ENCODE measurements at places on chromosomes 16 and 17.
A peak's percentile ranks its signal among the peaks of the same experiment; 100 is the strongest.

- DNase-seq: no peak
Measured at GRCh38 chr16:56836410-56837230, 28.4 kb upstream of the SLC12A3 start.

DNA sequence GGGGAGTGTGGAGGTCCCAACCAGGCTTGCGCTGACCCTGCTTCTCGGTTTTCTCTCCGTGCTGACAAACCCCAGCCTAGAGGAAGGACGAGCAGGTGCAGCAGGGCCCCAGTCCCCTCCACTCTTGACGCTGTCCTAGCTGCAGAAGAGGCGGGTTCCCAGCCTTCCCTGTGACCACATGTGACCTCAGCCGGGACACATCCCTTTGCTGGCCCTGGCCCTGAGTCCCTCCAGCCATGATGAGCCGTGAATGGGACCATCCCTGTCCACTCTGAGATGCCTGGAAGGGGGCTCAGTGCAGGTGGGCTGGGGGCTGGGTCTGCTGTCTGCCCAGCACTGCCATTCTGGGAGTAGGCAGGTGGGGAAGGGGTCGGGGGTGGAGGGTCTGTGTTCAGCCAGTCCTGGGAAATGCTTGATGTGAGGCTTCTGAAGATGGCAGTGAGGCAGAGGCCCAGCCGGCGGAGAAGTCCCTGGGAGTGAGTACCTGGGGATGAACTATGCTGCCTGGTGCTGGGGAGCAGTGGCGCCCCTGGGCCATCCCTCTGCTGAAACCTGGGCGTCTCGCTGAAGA, 1.9 kb upstream of the TUBB3 start:
- no peak for DNase-seq

DNA sequence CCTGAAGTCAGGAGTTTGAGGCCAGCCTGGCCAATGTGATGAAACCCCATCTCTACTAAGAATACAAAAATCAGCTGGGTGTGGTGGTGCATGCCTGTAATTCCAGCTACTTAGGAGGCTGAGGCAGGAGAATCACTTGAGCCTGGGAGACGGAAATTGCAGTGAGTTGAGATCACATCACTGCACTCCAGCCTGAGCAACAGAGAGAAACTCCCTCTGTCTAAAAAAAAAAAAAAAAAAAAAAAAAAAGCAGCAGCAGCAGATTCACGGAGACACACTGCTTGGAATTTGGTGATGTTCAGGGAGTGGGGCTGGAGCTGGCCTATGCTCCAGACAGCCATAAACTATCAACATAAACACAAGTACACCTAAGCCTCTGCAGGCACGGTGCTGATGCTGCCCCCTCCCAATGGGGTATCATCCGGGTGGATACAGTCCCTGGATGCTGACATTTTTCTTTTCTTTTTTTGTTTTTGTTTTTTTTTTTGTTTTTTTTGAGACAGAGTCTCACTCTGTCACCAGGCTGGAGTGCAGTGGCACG, 39.6 kb upstream of the RHOT1 start:
- peak; percentile 32 for DNase-seq

DNA sequence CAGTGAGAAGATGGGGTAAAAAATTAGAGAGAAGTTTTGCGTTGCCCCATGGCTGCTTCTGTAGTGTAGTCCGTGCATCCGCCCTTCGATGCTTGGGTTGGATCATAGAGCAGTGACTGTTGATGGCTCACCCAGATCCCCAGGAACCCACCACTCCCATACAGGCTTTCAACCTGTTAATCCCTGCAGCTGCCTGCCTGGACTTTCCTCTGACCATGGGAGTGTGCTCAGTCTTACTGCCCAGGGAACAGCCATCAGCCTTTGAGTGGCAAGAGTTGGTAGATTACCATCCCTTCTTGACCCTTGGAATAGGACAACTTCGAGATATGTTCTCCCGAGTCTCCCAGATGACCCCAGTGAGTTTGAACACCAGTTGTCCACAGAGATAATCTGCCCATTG, 299.5 kb upstream of the HSBP1 start:
- no peak for DNase-seq

GRCh38 chr17:60502145-60502544, 23.9 kb downstream of the APPBP2 start:
- no peak for DNase-seq

DNA sequence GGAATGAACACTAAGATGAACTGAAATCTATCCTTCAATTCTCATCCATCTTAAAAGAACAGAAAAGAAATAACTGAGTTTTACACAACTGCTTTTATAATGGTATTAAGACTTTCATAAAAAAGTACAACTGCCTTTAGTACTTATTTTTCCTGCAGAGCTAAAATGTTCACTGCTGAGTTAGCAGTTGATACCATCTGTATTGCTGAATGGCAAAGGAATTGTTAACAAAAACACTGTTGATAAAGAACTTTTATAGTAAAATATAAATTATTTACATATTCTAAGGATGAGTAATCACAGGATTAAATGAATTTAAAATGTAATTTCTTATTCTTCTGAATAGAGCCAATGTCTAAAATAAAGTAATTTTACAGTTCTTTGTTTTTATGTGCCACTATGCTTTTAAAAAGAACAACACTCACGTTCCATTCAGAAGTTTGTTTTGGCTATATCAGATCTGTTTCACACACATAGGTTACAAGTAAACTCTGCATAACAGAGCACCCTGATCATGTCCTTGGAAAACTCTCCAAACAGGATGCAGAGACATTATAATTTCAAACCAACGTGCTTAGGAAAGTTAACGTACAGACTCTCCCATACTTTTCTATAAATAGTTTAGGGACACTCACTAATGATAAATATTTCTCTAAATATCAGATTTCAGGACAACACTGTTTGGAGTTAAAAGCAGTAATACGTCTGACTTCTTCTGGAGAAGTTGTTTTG, 151.1 kb downstream of the ITFG1 start:
- no peak for DNase-seq

DNA sequence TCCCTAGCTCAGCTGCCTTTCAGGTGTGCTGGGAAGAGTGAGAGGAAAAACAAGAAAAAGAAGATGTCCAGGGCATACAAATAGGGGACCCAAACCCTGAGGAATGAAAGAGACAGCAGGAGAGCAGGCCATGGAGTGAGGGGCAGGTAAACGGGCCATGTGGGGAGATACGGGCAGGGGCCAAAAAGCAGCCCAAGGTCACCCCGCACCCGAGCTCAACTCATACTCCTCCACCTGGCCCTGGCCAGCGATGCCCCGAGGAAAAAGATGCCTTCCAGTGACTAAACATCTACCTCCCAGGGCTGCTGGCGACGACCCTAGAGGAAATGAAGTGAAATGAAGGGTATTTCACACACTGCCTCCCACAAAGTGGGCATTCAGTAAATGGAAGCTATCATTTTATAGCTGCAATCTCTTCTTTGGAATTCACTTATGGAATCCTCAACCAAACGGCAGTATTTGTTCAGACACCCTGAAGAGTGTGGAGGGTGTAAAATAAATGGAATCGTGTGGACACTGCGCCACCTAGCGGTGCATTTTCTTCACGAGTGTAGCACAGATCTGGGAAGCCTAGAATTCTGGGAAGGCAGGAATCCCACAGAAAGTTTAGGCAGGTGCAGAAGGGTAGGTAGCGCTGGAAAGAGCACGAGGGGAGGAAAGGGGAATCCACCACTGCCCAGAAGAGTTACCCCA, 14.9 kb downstream of the ELAC2 start:
- DNase-seq: no peak

- DNase-seq: no peak
Measured at GRCh38 chr17:11705111-11705510, 106.8 kb downstream of the DNAH9 start.

DNA sequence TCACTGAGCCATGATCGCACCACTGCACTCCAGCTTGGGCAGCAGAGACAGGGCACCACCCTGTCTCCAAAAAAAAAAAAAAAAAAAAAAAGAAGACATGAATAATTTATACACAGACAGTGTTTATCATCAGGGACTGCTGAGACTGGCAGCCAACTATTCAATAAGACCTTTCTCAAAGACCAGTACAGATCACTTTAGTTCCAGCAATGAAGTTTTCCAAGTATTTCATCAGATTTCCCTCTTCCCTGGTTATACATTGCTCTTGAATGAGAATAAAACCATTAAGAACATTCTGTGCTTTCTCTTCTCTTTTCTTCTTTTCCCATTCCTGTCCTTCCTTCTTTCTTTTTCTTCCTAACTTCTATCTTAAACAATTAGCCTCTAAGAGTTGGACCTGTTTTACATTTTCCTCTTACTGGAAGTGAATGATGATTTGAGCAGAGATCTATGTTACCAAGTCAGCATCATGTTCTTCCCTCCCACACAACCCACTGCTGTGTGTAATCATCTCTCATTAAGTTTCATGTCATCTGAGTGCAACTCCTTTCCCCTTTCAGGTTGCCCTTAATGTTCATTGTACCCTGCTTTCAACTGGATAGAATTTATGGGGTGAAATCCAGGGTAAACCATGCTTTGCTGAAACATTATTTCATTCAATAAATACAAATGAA, 35.9 kb upstream of the SMIM36 start:
- DNase-seq: no peak

- DNase-seq: no peak
Measured at GRCh38 chr16:70709457-70709856, 23.6 kb upstream of the MTSS2 start.

GRCh38 chr17:34365340-34365739, 2.3 kb upstream of the CCL1 start:
- DNase-seq: no peak

GRCh38 chr17:4750606-4751005, 10.9 kb upstream of the CXCL16 start:
- no peak for DNase-seq

- no peak for DNase-seq
Measured at GRCh38 chr17:21282231-21282630, 2.3 kb upstream of the MAP2K3 start.

DNA sequence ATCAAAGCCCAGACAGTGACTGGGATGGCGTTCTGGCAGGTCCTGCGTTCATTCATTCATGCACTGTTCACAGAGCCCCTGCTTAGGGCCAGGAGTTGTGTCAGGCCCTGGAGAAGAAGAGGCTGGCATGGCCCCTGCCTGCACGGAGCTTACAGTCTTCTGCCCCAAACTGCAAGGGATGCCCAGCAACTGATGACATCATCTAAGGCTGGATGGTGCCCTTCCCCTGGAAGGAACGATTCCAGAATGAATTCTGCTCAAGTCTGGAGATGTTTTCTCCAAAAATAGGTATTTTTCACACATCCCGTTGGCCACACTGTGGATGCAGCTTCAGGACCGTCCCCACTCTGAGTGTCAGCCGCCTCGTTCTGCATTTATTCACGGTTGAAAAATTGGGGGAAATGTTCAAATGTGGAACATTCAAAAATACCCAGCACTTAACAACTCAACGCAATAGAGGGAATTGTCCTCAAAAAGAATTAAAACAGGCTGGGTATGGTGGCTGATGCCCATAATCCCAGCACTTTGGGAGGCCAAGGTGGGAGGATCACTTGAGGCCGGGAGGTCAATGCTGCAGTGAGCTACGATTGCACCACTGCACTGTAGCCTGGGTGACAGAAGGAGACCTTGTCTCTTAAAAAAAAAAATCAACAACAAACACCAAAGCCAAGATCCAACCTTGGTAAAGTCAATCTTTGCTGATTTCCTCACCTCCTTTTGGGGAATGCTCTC, 23.8 kb upstream of the CACNG5 start:
- DNase-seq: no peak

DNA sequence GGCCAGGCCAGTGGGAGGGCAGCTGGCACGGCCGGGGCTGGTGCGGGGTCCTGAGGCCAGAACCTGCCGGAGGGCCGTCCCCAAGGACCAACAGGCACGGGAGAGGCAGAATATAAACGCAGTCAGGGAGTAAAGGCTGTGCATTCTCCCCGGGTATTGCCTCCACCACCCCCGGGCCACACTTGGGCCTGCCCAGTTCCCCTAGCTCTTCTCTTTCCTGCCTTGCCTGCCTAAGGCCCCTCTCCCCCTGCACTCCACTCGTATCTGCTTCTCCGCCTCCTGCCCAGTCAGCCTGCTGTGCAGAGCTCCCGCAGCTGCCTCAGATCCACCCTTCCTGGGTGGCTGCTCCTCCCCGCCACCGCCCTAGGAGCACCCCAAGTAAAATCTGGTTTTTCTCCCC, 5.0 kb upstream of the RPH3AL start:
- DNase-seq: no peak

DNA sequence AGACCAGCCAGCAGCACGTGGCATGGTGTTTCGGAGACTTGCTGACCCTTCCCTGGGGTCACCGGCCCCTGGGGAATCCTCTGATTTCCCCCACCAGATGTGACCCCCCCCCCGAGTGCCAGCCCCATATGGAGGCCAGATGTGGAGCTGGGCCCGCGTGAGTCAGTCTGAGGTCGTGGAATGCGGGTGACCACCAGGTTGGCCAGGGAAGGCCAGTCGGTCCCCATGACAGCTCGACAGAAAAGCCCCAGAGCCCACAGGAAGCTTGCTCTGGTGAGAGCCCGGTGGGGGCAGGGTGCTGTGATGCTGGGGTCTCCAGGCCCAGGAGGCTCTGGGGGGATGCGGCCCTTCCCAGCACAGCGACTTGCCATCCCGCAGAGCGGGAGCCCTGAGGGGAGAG, 209.0 kb downstream of the NTN1 start:
- DNase-seq: no peak

- DNase-seq: no peak
Measured at GRCh38 chr16:19861133-19861532, 23.5 kb downstream of the GPRC5B start.

- no peak for DNase-seq
Measured at GRCh38 chr17:80464486-80464885, 11.9 kb downstream of the NPTX1 start.

DNA sequence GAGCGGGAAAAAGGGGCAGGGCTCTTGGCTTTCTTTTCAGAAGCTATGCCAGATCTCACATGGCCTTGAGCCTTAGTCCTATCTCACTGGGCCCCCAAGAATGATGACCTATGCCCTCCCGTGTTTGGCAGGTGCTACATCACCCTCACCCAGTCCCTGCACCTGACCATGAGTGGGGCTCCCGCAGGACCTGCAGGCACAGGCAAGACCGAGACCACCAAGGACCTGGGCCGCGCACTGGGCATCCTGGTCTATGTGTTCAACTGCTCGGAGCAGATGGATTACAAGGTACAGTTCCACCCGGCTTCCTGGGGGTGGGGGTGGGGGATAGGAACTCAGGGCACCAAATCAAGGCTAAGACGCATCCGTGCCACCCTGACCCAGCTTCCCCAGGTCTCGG, 120.9 kb downstream of the DNAH9 start:
- no peak for DNase-seq

DNA sequence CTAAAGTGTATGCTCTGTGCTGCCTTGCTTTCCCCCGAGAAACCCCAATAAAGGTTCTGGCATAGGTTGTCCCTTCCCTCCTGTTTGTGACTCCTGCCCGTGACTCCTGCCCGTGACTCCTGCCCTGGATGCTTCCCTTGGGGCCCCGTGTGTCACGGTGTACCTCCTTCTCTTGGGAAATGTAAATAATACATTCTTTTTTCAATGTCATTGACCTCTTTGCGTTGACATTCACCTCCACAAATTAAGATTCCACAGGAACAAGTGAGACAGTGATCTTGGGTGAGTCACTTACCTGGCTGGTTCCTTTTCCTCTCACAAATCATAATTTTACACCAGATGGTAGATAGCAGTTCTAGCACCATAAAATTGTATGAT, 632 bp downstream of the CCL15 start:
- no peak for DNase-seq

Data from vagina (tissue), 2 donors.